ENCODE measurements at places on chromosomes 1 and 21.

- DNase-seq: no peak
These were observed 16.4 kb upstream of the MAPKAPK2 start for GRCh38 chr1:206668351-206668750.

DNA sequence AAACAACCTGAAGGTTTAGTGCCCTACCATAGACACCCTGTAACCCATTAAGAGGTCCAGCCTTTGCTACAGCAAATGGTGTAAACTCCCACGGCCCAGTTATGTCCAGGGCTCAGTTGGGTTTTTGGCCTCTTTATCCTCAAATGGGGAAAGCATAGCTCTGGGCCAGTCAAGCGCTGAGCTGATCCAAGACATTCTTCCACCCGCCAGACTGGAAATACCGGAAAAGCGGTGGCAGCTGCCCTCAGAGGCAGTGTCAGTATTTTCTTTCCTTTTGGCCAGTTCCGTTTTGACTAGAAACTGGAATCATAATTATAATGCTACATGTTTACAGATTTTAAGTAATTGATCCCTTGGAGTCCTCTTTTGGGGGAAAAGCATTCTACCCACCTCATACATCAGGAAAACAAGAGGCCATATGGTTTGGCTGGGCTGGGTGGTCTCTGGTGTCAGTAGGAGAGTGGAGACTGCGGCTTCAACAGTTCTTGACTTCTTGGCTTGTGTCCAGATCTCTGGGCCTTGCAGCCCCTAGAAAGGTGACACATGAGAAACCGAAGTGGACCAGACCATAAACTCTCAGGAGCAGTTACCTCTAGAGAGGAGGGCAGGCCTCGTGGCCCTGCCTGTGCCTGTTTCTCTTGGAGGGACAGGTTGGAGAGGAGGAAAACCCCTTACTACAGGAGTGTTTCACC, 30.2 kb upstream of the CLDN14 start:
- no peak for DNase-seq

GRCh38 chr1:98763488-98764150, 102.1 kb downstream of the SNX7 start:
- no peak for DNase-seq

- DNase-seq: no peak
These were observed 53.6 kb downstream of the COL18A1 start for GRCh38 chr21:45458281-45459170.

DNA sequence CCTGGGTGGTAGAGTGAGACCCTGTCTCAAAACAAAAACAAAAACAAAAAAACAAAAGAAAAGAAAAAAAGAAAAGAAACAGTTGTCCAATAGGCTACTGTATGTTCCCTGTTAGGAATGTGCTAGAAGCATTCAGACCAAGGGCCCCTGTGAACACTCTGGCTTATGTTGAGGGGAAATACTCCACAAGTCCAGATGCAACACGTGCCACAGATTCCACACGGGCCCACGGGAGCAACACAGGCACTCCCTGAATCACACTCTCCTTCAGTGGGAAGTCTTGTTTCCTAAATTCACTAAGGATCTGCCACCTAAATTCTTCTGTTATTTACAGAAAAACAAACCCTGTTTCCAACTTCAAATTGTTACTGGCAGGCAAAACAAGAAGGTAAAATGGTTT, 291.1 kb downstream of the PCP4 start:
- DNase-seq: no peak

GRCh38 chr1:175204330-175204729, 11.8 kb upstream of the KIAA0040 start:
- DNase-seq: no peak

DNA sequence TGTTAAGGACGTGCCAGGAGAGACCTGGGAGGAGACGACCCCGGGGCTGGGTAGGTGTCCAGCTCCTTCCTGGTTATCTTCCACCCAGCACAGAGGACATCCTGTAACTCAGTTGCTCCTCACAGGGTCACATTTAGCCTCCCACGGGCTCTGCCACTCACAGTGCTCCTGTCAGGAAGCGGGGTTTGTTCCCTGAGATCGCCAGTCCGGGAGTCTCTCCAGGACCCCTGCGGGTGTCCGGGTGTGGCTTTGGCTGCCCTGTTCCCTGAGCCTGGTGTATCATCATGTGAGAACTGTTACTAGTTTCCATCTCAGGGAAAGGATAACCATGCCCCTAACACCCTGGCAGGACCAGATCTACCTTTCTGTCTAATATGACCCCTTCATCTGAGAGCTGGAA, 158.2 kb upstream of the RUNX1 start:
- DNase-seq: no peak

- DNase-seq: no peak
These were observed 3.6 kb downstream of the STX6 start for GRCh38 chr1:181018901-181019681.

DNA sequence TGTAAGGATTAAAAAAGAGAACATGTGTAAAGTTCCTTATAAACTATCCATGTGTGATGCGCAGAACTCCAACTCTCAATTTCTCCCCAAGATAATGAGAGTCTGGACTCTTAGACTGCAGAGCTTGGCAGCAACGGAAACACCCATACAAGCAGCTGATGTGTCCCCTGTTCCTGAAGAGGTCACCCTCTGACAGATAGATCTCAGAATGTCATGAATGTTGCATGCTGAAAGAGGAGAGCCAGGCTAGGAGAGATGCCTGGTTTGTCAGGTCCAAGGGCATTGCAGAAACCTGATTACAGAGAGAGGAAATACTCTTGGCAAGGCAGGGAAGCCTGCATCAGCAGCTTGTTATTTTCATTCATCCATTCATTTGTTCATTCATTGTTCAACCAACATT, 24.2 kb downstream of the MTARC1 start:
- no peak for DNase-seq

DNA sequence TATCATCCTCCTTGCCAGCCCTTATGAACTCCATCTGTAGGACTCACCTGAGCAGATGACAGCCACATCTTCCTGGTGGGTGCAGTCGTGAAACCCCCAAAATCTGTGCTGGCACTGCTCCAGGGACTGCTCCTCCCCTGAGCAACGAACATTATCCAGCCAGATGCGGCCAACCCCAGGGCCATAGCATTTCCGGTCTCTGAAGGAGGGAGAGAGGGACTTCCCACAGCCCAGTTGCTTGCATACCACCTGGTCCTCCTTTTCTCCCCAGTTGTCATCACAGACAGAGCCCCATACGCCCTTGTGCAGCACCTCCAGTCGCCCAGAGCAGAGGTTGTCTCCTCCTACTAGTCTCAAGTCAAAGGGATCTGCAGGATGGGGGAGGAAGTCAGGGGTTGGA, 8.5 kb downstream of the CD5L start:
- DNase-seq: no peak

- no peak for DNase-seq
These were observed 64.8 kb downstream of the MYOM3 start for GRCh38 chr1:24047110-24047477.

- no peak for DNase-seq
These were observed 38.7 kb upstream of the CNTN2 start for GRCh38 chr1:205004351-205004750.

- DNase-seq: no peak
These were observed 12.9 kb upstream of the LEMD1 start for GRCh38 chr1:205434738-205435137.

DNA sequence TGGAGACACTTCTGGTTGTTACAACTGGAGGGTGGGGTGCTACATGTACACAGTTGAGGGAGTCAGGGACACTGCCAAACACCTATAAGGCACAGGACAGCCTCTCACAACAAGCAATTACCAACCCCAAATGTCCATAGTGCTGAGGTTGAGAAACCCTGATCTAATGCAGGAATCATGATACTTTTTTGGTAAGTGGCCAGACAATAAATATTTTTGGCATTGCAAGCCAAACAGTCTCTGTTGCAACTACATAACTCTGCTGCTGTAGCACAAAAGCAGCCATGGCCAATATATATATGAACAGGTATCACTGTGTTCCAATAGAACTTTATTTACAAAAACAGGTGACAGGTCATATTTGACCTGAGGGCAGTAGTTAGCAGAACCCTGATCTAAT, 177.5 kb downstream of the ASTN1 start:
- no peak for DNase-seq

DNA sequence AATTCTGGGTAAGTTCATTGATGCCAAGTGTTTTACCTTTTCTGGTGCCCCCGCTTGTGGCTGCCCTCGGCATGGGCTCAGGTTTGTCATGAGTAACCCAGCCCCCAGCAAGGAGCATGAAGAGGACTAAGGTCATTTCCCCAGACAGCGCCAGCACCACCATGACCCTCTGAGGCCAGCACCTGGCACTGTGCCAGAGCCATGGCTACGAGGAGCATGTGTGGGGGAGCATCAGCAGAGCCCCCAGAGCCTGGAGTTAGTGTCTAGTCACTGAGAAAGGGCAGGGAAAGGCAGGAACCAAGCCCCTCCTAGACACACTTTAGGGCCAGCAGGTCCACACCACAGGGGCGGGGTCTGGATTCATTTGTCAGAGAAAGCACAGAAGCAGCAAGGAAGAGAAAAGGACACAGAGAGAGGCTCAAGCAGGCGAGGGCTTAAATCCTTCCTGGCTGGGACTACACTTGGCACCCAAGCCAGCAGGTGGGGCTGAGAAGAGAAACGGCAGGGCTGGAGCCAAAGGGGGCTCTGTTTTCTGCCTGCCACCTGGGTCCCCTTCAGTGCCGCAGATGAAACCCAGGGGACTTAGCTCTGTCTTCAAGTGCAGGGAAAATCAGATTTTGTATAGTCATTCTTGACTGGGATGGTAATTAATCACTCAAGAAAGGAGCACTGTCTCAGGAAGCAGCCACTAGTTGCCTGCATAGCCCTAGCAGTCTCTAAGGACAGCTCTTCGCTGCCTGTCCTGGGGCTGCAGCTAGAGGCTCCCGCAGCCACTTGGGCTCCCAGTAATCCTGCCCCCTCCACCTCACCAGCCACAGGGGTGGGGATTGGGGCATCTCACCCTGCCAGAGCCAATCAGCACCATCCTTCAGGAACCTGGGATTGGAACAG, 79.6 kb upstream of the ZC3H12A start:
- no peak for DNase-seq

- DNase-seq: no peak
These were observed 75.5 kb downstream of the VCAM1 start for GRCh38 chr1:100794748-100795645.

DNA sequence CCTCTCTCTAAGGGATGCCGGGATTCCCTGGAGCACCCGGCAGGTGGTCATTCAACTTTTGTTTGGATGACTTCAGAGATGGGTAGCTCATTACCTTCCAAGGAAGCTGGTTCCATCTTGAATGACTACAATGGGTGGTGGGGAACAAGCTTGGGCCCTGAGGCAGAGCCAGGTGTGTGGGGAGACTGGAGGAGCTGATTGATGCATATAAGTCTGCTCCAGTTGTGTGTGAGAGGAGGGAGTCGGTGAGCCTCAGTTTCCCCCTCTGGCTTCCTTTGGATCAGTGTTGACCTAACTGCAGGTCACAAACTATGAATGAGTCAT, 133.8 kb upstream of the ZBTB40 start:
- no peak for DNase-seq

GRCh38 chr1:201015551-201016091, 7.9 kb downstream of the KIF21B start:
- DNase-seq: no peak

DNA sequence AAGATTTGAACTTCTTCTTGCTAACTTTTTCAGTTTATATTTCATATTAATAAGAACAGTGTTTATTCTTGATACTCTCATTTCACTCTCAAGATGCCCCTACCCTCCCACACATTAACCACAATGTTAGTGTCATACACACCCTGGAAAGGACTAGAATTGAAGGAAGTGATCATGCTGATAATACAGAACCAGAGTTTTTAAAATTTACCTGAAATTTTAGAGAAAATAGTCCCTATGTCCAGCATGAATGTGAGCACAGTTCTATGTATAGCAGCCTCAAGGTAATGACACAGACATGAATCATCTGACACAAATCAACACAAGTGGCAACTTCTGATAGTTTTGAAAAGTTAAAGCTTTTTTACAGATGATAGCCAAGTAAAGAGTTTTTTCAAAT, 26.0 kb downstream of the RGS1 start:
- no peak for DNase-seq

- no peak for DNase-seq
These were observed 384.6 kb downstream of the RRAGC start for GRCh38 chr1:38474738-38475623.

- DNase-seq: no peak
These were observed 15.5 kb upstream of the PPP1R15B start for GRCh38 chr1:204426971-204427701.

- DNase-seq: no peak
These were observed 407.1 kb downstream of the LMO4 start for GRCh38 chr1:87735750-87736149.

GRCh38 chr1:59359325-59359724, 62.4 kb downstream of the FGGY start:
- no peak for DNase-seq

DNA sequence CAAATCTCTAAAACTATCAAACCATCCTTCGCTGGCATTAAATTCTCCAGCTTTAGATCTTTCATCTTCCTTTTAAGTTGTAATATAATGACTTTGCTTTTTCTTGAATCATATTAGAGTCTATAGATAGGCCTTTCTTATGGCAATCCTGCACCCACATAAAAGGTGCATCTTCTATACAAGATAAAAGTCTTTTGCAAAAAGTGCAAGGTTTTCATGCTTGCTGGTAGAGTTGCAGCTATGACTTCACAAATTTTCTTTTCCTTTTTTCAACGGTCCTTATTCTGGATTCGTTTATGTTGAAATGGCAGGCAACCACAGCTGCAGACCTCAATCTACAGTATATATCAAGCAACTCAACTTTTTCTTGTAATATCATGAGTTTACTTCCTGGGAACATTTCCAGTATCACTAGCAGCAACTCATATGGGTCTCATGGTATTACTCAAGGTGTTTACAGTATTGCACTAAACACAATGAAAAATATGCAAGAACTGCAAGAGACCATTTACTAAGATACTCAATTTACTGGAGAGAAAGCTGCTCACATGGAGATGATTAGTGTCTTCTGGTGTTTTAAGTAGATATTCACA, 22.1 kb downstream of the OMA1 start:
- DNase-seq: no peak

- DNase-seq: no peak
These were observed 709 bp upstream of the SLC41A1 start for GRCh38 chr1:205813755-205814058.

- no peak for DNase-seq
These were observed 11.3 kb downstream of the GBP2 start for GRCh38 chr1:89114662-89115061.

DNA sequence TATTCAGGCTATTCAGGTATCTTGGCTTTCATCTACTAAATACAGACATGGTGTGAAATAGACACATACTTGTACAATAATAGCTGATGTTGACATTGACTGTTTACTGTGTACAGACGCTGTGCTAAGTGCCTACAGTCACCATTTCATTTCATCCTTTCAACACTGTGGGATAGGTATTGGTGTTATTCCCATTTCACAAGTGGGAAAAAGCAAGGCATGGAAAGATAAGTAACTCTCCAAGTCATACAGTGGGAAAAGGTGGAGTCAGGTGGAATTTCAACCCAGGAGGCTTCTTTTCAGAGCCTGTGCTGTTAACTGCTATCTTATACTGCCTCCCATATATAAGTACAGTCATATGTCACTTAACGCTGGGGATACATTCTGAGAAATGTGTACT, 49.6 kb upstream of the ATP1A1 start:
- DNase-seq: no peak

All from activated T-helper 2 cell treated with anti-CD3 and anti-CD28 coated beads, Interferon-gamma antibody, Interleukin-2, Interleukin-4, amounts not matched to agents 10 μg/mL and 5 μg/mL and 100 μg/mL, durations not matched to agents 14 hours and 24 hours and 36 hours (primary cell).